ENCODE measurements at places on chromosomes 3 and 15. TPM values are rescaled to one million over a fixed set of nuclear protein-coding genes. Genes with fewer than 3 reads are reported as not detected.

FEZF2 gene
- not detected for total RNA-seq

SYNPR gene
- total RNA-seq: not detected

PYDC2 gene
- total RNA-seq: not detected

SOX14 gene
- total RNA-seq: not detected

KNG1 gene
- not detected for total RNA-seq

STXBP5L gene
- 0.07 TPM for total RNA-seq

MOBP gene
- not detected for total RNA-seq

KLF15 gene
- 90.2 TPM for total RNA-seq

ALG1L2 gene
- total RNA-seq: not detected

BRPF1 gene
- 16.4 TPM for total RNA-seq

A4GNT gene
- not detected for total RNA-seq

CCDC174 gene
- total RNA-seq: 9.6 TPM

RPUSD2 gene
- total RNA-seq: 9.6 TPM

SPATA12 gene
- total RNA-seq: not detected

CEP19 gene
- total RNA-seq: 0.42 TPM

RFT1 gene
- 7.0 TPM for total RNA-seq

CDHR4 gene
- total RNA-seq: 0.68 TPM

CYP8B1 gene
- not detected for total RNA-seq

PAQR5 gene
- total RNA-seq: 1.2 TPM

IL17RB gene
- total RNA-seq: not detected

RYR3 gene
- total RNA-seq: 9.9 TPM

CRTC3 gene
- total RNA-seq: 73.2 TPM

GCNT3 gene
- total RNA-seq: not detected

CCDC39 gene
- not detected for total RNA-seq

CKMT1B gene
- total RNA-seq: not detected

FBXO40 gene
- not detected for total RNA-seq

SLC22A14 gene
- total RNA-seq: 0.41 TPM

SLC51A gene
- not detected for total RNA-seq

SEMA3G gene
- 18.1 TPM for total RNA-seq

CAPN3 gene
- total RNA-seq: 37.0 TPM

AADACL2 gene
- not detected for total RNA-seq

CDC25A gene
- not detected for total RNA-seq

PCLAF gene
- total RNA-seq: not detected

MNS1 gene
- total RNA-seq: 0.28 TPM

AGTR1 gene
- total RNA-seq: 7.3 TPM

GHSR gene
- total RNA-seq: not detected

UBAP1L gene
- 3.7 TPM for total RNA-seq

SLC22A13 gene
- total RNA-seq: 2.2 TPM

TMEM202 gene
- not detected for total RNA-seq

IQCF2 gene
- not detected for total RNA-seq

TTC23 gene
- 32.8 TPM for total RNA-seq

POLQ gene
- total RNA-seq: 0.42 TPM

PIGZ gene
- 17.4 TPM for total RNA-seq

HGD gene
- total RNA-seq: 0.14 TPM

TGM4 gene
- total RNA-seq: not detected

SKIC8 gene
- 74.2 TPM for total RNA-seq

FAM107A gene
- 25.3 TPM for total RNA-seq

PIK3R4 gene
- total RNA-seq: 53.5 TPM

FHIT gene
- total RNA-seq: 2.0 TPM

DNASE1L3 gene
- total RNA-seq: 2.3 TPM

DNAH12 gene
- total RNA-seq: 0.95 TPM

TUSC7 gene
- total RNA-seq: not detected
